GM13976 (cell line): ENCODE measurements at places on chromosomes 2 and 18.

- no peak for DNase-seq
Observed at GRCh38 chr2:106618614-106619013, 131.4 kb downstream of the CD8B2 start.

GRCh38 chr18:58362027-58362575 is 266.8 kb downstream of the ALPK2 start:
- DNase-seq: no peak

DNA sequence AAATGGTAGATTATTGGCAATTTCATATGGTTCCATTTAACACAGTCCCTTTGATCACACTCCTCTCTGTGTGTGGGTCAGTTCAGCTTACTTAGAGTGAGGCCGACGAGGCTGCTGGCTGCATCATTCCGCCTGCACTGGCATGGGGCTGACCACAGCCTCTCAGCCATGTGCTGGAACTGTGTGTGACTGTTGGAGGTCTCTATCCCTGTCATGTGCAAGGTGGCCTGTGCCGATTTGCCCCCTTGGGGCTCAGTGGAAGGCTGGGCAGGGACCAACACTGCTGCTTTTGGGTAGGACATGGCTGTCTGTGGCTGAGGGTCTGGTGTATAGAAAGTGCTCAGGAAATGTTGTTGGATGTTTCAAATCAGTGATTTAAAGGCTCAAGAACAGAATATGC is 454.0 kb upstream of the HS6ST1 start:
- DNase-seq: no peak

DNA sequence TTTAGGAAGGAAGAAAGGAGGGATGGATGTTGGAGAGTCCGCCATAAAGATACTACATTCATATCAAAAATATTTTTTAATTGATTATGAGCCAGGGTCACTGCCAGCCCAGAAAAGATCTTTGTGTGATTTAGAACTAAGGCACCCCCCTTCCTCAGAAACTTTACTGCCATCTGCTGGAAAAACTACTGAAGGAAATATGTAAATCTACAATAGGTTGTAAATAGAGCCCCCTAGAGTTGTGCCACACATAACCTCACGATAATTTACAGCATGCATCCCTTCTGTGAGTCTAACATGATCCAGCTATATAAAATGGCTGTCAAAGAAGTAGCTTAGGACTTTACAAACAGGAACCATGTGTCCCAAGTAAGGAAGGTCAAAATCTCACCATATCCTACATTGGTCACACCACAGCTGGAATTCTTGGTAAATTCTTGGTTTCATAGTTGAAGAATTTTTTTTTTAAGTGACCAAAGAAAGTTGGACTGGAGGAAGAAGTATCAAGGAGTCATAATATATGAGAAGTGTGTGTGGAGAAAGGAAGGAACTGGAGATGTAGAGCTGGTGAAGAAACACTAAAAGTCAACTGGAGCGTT is 152.5 kb downstream of the CYP26B1 start:
- no peak for DNase-seq

DNA sequence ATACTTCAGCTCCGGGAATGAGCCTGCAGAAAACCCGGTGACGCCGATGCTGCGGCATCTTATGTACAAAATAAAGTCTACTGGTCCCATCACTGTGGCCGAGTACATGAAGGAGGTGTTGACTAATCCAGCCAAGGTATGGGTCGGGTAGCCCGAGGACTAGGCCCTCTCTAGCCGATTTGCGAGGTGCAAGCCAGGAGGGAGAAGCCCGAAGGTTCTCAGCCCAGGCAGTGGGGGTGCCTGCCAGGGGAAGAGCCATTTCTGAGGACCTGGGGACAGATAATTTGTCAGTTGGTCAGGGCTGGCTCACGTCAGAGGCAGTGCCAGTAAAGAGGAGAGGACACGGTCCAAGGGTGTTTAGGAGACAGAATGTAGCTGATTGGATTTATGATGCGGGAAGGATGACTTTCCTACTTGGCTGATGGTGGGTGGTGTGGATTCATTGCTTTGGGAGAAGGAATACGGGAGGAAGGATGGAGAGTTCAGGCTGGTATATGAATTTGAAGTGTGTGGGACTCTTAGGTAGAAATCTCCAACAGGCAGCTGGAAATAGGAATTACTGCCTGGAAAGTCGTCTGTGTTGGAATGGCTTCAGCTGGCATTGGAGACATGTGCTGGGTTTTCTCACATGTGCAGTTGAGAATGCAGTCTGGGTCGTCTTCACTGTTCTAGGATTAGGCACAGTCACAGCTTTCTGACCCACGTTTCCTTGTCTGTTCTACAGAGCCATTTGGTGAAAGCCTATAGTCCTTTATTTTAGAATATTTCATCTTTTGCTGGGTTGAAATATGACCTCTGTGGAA is 874 bp downstream of the NDUFAF7 start:
- DNase-seq: no peak

GRCh38 chr2:134233728-134234136 is 20.1 kb upstream of the MGAT5 start:
- peak; percentile 42 for DNase-seq

- no peak for DNase-seq
Observed at GRCh38 chr2:213161759-213162515, 10.5 kb upstream of the IKZF2 start.

DNA sequence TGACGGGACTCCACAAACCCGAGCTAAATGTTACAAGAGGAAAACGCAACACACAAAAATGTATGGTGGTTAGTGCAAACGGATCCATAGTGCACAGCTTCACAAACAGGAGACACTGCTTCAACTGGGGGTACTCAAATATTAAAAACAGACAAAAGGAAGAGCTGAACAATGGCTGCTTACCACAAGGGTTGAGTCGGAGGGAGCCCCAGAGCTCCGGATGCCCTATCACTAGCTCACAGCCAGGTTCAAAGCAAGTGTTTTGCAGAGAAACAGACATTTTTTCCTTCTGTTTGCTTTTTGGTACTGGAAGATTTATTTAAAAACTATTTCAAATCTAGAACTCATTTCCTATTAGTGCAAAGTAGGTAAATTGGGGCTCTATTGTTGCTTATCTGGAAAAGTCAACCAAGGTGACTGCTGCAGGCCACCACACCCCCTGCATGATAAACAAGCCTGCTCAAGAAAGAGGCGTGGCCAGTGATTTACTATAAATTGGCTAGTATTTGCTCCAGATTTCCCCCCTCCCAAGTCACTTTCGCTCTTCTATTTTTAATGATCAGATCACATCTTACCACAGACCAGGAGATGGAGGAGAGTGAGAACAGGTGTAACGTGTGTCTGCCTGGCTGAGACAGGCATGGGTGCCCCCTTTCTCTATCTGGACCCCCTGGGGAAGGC is 46.5 kb downstream of the ZAP70 start:
- DNase-seq: no peak

DNA sequence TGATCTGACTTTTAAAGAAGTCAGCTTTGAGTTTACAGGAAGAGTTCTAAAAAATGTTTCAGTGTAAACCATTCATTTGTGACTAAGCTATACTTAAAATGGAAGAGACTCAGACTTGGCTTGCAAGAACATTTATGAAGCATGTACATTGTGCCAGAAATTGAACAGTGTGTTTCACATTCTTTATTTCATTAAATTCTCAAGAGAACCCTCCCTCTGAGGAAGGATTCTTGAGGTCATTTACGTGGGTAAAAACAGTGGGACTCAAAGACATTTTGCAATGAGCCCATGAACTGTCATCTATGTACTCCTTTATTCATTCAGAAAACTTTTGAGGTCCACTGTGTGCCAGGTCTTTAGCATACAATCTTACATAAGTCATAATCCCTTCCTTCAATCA is 143.6 kb upstream of the ZNF521 start:
- DNase-seq: no peak

- no peak for DNase-seq
Observed at GRCh38 chr2:135817951-135818350, 19.0 kb downstream of the LCT start.

DNA sequence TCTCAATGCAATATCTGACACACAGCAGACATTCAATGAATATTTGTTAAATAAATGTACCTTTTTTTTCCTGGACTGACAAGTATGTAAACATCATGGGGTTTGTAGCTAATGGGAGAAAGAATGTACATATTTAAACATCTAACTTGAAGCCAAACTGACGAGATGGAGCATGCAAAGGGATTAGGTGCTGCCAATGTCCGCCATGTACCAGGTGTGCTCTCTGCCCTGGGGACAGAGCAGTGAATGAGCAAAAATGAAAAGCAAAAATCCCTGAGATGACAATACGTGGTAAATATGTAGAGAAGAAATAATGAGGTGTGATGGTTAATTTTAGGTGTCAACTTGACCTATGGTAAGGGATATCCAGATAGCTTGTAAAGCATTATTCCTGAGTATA is 247.4 kb upstream of the CELF4 start:
- no peak for DNase-seq

DNA sequence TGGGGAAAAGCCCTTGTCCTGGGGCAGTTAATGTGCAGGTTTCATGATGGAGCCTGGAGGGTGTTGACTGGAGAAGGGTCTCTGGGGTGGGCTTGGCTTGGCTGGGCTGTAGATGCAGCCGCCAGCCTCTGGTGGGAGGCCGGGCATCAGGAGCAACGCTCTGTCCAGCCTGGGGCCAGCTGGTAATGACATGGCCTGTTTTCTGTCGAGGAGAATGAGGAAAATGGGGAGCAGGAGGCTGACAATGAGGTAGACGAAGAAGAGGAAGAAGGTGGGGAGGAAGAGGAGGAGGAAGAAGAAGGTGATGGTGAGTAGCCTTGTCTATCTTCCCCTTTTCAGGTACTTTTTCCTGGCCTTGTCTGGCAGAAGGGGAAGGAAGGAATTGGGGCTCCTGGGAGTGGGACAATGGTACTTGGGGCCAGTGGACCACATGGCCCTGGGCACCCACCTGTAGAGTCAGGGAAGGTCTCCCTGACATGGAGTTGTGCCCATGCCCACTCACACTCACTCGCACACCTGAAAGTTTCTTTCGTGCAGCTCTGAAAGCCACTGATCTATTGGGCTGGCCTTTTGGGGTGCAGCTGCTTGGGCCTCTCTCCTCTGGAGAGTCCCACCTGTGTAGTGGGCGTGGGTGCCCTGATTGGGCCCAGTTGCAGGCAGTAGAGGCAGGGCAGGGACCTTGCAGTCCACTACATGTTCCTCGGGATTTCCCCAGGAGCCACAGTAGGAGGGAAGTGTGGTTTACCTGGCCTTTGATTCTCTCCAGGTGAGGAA is 3.5 kb downstream of the PTMA start:
- no peak for DNase-seq

DNA sequence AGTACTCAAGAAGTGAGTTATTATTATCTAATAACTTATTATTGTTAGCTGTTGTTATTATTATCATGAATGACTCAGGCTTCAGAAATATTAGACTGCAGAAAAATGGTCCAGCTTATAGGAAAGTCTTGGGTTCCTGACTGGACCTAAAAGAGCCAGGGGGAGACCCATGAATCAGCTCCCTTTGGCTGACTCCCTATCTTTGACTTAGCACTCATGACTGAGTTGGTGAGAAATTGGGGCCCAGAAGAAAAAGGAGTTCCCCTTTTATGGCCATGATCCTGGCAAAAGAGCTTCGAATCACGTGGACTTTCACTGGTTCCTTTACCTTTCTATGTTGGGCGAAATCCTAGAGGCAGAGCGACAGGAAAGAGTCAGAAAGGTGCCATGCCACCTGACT is 145.8 kb downstream of the MYO3B start:
- DNase-seq: no peak

DNA sequence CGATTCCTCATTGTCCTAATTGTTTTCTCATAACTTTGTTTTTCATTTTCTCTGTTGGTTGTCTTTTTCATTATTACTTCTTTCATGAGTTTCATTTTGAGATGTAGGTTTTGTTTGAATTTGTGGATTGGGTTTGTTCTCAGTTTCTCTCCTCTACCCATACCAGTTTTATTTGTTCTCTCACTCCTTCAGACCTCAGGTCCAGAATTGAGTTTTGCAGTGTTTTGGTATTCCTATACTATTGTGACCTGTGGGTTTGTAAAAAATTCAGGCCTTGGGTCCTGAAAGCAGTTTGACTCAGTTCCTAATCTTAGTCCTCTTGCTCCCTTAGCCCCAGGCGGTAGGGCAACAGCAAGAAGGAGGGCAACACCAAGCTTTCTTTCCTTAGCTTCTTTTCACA is 28.3 kb upstream of the UBE2E3 start:
- DNase-seq: no peak

- DNase-seq: no peak
Observed at GRCh38 chr2:61769093-61769675, 84.7 kb downstream of the FAM161A start.

- DNase-seq: no peak
Observed at GRCh38 chr2:33605056-33605455, 6.0 kb upstream of the FAM98A start.

- DNase-seq: no peak
Observed at GRCh38 chr2:142088058-142088568, 42.7 kb downstream of the LRP1B start.

DNA sequence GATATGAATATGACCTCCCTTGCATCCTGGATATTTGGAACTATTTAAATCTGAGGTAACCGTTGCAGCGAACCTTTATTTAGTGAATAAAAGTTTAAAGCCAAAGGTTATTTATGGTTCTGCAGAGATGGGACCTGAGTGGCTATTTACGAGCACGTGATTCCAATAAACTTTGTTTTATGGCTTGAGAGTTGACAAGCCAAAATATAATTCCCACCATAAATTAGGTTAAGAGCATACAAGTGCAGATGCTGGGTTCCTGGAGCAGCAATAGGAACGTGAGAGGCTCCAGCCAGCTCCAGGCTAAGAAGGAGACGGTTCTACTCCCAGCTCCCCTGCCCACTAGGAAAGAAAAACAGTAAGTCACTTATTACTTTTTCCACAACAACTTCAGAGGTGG is 5.2 kb upstream of the HOXD4 start:
- DNase-seq: no peak

DNA sequence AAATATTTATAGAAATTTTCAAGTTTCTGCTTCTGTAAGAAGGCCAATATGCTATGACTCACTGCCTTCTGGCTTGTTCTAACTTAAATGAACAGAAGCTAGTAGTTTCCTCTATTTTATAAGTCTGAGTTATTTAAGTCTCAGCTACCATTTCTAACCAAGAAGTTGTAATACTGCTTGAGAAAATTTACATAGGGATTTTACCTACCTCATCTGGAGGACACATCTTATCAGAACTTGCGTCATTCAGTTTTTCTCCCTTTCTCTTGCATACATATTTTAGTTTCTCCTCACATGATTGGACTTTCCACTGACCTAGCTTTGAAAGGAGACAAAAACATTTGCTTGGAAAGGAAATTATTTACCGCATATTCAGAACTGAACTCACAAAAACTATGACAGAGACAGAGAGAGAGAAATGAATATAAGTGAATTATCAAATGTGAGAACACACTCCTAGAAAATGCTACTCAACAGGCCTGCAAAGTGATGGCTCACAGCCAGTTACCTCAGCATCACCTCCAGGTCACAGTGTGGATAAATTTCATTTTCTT is 81.1 kb upstream of the CD302 start:
- peak; percentile 47 for DNase-seq

DNA sequence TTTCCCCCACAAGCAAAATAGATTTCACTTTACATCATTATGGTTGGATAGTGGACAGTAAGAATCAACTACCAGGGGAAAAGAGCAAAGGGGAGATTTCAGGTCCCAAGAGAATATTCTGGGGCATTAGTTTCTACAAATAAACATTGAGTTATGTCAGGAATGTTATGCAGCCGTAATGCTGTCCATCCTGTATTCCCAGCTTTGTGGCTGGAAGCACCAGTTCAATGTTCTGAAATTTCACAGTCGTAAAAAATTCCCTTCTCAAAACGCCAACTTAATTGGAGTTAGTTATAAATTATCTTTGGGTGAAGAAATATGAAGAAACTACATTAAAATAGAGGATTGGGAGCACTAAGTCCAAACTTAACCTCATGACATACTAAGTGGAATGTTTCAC is 141.5 kb upstream of the FIGN start:
- DNase-seq: no peak
